ENCODE measurements at places on chromosomes 1 and 21.

GRCh38 chr1:20250340-20250989 is 40.2 kb upstream of the VWA5B1 start:
- DNase-seq = no peak

DNA sequence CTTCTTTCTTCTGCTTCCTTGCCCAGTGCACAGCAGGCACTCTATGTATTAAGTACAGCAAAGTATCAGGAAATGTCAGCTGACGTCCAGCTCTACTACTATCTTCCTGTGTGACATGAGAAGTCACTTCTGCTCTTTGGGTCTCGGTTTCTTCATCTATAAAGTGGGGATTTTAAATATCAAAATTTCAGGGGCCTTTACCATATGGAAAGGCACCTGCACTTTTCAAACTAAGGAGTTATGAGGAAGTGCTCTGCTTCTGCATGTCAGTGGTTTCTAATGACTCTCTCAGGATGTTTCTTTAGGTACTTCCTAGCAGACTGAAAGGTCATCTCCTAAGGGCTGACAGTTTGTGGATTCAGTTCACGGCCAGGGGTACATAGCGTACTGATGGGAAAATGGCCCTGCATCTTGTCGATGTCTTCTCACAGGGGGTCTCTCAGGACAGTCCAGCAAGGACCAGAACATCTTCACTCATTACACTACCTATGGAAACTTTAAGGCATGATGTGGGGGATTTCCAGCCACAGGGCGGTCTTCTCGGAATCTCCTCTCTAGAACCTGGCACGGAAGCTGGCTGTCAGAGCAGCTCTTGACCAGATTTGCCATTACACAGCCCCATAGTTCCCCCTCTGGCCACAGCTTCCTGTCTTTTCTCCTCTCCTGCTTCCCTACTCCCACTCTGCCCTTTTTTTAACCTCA is 42.0 kb upstream of the MTF1 start:
- DNase-seq = no peak

DNA sequence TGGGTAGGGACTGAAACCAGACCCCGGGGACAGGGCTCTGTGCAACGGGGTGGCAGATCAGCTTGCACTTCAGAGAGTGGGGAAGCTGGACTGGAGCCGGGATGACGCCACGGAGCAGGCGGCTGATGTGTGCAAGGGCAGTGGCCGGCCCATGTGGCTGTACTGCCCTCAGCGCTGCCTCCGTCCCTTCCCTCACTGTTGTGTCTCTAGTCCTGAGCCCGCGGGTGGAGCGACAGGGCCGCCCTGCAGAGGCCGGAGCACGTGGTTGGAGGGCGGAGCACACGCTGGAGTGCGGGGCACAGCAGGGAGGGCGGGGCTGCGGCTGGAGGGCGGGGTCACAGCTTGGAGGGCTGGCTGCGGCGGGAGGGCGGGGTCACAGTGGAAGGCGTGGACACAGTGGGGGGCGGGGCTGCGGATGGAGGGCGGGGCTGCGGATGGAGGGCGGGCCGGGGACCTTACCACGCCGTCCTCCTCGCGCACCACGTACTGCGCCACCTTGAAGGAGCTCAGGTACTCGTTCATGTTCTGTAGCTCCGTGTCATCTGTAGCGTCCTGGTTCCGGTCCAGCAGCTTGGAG is 52.4 kb downstream of the CHD5 start:
- no peak for DNase-seq

DNA sequence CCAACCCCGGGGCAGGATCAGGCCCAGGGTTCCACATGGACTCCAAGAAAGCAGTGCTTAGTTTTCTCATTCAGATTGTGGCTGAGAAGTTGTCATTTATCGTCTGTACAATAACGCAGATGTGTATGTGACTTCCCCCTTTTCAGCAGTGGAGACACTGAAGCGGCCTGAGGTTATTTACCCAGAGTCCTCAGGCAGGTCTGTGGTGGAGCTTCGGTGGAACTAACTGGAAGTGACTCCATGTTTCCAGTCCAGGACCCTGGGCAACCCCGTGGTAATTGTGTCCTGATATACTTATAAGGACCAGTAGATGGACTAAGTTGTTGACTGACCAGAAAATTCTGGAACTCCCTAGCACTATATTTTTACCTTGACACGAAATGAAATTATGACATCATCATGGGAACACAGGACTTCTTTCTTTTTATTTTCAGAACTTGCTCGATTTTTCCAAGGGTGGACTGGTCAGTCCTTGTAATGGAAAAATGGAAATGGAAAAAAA is 1.0 kb upstream of the IER5 start:
- DNase-seq = peak; percentile 78

DNA sequence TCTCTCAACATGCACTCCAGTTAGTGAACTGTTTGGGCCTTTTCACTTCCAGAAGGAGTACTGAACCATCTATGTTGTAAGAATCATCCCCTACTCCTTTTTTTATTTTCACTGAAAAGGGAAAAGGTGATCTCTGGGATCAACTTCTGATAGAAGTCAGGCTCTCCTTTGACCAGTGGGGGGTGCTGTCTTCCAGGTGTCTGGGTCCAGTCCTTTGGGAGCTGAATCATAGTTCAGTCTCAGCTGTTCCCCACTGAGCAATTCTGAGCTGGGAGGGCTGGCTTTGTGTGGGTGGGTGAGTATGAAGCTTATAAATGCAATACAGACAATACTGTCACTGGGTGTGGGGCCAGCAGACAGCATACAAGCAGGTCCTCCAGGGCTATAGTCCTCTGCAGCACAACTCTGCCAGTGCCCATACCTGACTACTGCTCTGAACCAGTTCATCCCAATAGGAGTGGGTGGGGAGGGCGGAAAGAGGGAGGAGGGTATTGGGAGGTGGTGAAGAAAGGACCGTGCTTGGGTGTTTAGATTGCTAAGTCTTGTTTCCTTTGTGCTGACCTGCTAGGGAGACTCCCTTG is 12.5 kb upstream of the SARS1 start:
- no peak for DNase-seq

GRCh38 chr1:22414244-22414751 is 37.4 kb upstream of the ZBTB40 start:
- DNase-seq = no peak

DNA sequence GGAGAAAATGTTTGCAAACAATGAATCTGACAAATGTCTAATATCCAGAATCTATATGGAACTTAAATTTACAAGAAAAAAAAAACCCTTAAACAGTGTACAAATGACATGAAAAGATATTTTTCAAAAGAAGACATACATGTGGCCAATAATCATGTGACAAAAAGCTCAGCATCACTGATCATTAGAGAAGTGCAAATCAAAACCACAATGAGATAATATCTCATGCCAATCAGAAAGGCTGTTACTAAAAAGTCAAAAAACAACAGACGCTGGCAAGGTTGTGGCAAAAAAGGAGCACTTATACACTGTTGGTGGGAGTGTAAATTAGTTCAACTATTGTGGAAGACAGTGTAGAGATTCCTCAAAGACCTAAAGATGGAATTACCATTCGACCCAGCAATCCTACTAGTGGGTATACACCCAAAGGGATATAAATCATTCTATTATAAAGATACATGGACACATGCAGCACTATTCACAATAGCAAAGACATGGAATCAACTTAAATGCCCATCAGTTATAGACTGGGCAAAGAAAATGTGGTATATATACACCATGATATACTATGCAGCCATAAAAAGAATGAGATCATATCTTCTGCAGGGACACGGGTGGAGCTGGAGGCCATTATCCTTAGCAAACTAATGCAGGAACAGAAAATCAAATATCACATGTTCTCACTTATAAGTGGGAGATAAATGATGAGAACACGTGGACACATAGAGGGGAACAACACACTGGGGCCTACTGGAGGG is 123.2 kb downstream of the PTPRC start:
- DNase-seq = no peak

- DNase-seq = no peak
Measured at GRCh38 chr1:67889953-67890567, 56.8 kb upstream of the GNG12 start.
